ENCODE measurements at places on chromosomes 2 and 18.

GRCh38 chr18:52914148-52914547, 574.2 kb downstream of the DCC start:
- DNase-seq = no peak

GRCh38 chr2:83058683-83059082, 1400.4 kb downstream of the SUCLG1 start:
- no peak for DNase-seq

- no peak for DNase-seq
These were observed 51.0 kb upstream of the BCL2L11 start for GRCh38 chr2:111069722-111070121.

GRCh38 chr18:12821408-12821807, 62.6 kb downstream of the PTPN2 start:
- DNase-seq = no peak

DNA sequence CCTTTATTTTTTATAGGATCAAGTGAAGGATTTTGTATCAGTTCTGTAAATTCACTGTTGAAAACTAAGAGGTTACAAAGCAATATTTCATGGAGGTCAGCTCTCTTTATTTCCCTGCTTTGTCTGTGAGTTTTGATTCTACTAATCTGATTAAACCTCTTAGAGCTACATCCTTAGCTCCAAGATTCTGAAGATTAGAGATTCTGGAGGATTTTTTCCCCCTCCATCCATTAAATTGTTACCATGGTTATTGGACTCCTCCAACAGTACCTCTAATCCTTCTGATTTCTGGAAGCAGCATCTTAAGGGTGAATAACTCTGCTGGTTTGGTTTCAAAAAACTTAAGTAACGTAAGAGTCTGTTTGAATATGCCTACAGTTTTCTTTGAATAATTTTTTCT, 110.0 kb downstream of the TANC1 start:
- no peak for DNase-seq

DNA sequence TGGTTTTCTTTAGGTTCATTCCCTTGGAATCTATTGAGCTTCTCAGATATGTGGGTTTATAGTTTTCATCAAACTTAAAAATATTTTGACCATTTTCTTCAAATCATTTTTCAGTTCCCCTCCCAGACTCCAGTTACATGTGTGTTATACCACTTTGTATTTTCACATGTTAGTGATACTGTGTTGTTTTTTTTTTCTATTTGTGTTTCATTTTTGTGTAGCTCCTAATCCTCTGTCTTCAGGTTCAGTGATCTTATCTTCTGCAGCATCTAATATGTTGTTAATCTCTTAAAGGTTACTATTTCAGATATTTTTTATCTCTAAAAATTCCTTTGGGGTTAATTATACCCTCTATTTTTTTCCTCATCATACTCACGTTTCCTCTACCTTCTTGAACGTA, 51.2 kb downstream of the STRADB start:
- DNase-seq = no peak

DNA sequence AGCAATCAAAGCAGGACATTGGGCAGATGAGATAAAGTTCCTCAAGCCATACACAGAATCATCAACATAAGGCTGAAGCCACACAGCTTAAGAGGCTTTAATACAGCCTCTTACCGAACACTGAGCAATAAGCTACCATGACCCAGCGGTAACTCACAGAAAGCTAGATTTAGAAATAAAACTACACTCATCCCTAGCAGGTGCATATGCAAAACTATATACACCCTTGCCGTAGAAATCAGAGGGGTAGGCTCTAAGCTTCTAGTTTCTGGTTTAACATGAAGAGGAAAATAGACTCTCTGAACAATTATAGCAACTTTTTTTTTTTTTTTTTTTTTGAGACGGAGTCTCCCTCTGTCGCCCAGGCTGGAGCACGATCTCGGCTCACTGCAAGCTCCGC, 428.8 kb upstream of the FIGN start:
- DNase-seq = no peak

DNA sequence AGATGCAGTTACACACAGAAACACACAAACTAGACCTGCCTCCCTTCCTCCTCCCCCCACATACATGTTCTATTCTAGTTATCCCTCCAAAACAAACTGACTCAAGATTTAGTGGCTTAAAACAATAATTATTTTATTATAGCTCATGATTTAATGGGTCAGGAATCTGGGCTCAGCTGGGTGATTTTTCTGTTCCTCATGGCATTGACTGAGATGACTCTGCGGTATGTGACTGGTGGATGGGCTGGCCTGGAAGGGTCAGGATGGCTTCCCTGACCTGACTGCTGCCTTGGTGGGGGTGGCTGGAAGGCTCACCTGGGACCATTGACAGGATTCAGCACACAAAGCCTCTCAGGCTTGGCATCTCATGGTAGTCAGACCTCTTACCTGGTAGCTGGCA, 33.7 kb upstream of the NTSR2 start:
- DNase-seq = no peak

GRCh38 chr2:156356014-156356754, 23.7 kb upstream of the NR4A2 start:
- DNase-seq = no peak

DNA sequence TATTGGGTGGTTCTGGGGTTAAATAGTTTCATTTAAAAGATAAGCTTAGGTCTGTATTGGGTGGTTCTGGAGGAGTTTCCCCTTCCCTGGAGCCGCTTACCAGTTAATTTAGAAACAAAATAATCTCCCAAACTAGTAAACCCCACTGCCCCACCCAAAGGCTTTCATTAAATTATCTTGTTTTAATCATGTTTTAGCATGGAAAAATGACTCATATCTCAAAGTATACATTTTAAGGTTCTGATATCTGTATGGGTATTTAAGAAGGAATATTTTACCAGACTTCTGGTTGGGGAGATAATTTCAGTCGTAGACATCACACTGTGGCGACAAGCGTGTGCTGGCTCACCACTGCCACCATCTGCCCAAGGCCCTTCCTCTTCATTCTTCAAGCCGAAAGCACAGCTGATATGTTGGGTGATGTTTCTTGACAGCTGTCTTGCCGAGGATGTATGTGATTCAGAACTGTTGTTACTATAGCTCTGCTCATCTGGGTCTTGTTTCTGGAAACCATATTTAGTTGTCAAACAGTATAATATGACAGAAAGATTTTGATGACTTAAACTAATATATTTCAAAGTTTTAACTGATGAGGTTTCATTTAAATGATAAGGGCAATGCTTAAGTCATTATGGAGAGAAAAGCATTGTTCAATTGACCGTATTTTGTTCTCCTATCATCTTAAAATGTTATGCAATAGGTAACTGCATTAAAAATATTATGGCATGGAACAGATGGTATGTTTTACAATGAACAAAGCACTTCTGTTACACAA, 5.1 kb downstream of the FIGLA start:
- DNase-seq = peak; percentile 24
